Activated naive CD4-positive, alpha-beta T cell (primary cell): ENCODE measurements at places on chromosomes 12 and 14.
A peak's percentile ranks its signal among the peaks of the same experiment; 100 is the strongest.

- DNase-seq, result peak; percentile 47
Measured at GRCh38 chr14:54902521-54903420, at the start of gene GCH1. Gene GCH1 (minus strand): TSS chr14:54902826. CDS start chr14:54902663, 163 bp downstream.

DNA sequence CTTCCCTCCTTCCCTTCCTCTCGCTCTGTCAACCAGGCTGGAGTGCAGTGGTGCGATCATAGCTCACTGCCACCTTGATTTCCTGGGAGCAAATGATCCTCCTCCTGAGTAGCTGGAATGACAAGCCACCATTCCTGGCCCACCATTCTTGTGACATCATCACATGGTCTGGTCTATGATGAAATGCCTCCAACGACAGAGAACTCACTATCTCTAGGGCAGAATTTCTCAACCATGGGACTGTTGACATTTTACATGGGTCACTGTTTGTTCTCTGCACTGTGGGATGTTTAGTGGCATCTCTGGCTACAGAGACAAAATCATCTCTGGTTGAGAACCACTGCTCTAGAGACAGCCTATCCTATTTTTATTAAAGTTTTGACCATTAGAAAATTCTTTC is 9.7 kb downstream of the VRK1 start:
- DNase-seq, result no peak

GRCh38 chr12:2719392-2719791 is 75.4 kb upstream of the FKBP4 start:
- no peak for DNase-seq

- no peak for DNase-seq
Measured at GRCh38 chr14:66413901-66414300, 72.3 kb upstream of the CCDC196 start.

GRCh38 chr14:98136012-98136789 is 1135.8 kb downstream of the BCL11B start:
- DNase-seq, result no peak
